Sigmoid colon (tissue), 7 donors: ENCODE measurements at places on chromosomes 12 and 14. TPM values are rescaled to one million over a fixed set of nuclear protein-coding genes. Genes with fewer than 3 reads are reported as not detected.

DNA sequence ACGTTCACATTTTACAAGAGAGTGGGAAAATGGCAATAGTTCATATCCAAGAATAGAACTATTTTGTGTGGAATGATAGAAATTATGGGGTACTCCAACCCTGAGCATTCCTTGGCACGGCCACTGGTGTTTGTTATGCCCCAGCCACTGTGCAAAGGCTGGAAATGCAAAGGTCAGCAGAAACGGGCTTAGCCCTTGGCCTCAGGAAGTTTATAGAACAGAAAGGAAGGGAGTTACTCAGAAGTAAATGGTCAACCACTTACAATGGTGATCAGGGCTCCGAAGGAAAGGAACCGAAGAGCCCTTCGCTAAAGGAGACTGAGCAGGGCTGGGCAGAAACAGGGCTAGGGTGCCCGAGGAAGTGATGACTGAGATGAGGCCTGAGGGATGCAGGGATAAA lies 45.1 kb downstream of the KICS2 start:
- peaks cover 14% of the 10 kb centered on the region for H3K4me1 ChIP-seq
- DNase-seq: no peak
- no peak overlapping the region for H3K27ac ChIP-seq
- H3K4me3 ChIP-seq: no peak overlapping the region

DNA sequence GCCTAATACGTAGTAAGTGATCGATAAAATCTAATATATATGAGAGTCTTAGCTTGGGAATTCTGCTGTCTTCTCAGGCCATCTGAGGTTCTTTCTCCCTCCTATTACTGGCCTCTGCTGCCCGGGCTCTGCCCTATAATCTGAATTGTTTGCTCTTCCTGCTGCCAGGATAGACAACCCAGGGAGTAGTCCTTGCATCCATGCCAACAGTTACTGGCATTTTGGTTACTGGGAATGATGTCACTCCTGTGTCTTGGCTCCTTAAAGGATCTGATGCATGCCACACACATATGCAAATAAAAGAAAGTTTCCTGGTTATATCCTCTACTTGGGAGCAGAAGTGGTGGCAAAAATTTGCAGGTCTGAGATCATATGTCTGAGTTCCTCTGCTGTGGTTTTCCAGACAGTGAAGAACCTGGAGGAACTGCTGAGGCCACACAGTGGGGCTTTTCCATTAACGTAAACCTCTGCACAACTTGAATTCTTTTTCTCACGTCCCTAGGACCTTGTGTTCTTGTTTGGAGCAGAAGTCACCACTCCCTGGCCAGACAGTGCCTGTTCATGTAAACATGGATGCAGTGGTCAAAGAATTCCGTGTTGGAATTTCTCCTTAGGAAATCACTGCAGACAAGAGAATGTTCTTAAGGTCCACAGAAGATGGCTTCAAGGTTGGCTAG lies 320.6 kb upstream of the TBX3 start:
- no peak overlapping the region for H3K27ac ChIP-seq
- no peak for DNase-seq
- H3K4me3 ChIP-seq: no peak overlapping the region
- H3K36me3 ChIP-seq: no peaks in the 10 kb centered on the region
- H3K4me1 ChIP-seq: no peaks in the 10 kb centered on the region
- H3K27me3 ChIP-seq: no peaks in the 10 kb centered on the region

Gene LRP1-AS
- total RNA-seq: not detected

- no peak for DNase-seq
- no peak overlapping the region for H3K27ac ChIP-seq
- no peak overlapping the region for H3K4me3 ChIP-seq
- no peaks in the 10 kb centered on the region for H3K4me1 ChIP-seq
- no peaks in the 10 kb centered on the region for H3K36me3 ChIP-seq
Observed at GRCh38 chr12:87853448-87854003, 175.7 kb downstream of the C12orf50 start.

Gene FOXN4
- total RNA-seq: 1.9 TPM

DNA sequence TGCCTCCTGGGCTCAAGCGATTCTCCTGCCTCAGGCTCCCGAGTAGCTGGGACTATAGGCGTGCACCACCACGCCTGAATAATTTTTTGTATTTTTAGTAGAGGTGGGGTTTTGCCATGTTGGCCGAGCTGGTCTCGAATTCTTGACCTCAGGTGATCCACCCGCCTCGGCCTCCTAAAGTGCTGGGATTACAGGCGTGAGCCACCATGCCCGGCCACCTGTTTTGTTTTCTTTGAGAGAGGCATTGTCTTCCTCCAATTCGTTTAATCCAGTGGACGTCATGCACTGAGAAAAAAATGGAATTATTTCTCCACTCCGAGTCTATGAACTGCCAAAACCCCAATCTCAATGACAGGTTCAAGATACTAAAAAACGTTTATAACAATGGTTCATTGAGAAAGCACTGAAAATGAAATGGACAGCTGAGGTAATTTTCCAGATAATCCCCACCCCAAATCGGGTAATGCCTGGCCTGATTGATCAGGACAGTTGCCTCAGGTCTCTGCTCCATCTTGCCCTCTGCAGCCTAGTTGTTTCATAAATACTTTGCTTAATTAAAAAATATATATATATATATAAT lies 132.7 kb upstream of the PARP11 start:
- H3K4me3 ChIP-seq: no peak overlapping the region
- DNase-seq: no peak
- no peaks in the 10 kb centered on the region for H3K4me1 ChIP-seq
- H3K27ac ChIP-seq: no peak overlapping the region
- no peaks in the 10 kb centered on the region for H3K27me3 ChIP-seq
- no peaks in the 10 kb centered on the region for H3K36me3 ChIP-seq

DNA sequence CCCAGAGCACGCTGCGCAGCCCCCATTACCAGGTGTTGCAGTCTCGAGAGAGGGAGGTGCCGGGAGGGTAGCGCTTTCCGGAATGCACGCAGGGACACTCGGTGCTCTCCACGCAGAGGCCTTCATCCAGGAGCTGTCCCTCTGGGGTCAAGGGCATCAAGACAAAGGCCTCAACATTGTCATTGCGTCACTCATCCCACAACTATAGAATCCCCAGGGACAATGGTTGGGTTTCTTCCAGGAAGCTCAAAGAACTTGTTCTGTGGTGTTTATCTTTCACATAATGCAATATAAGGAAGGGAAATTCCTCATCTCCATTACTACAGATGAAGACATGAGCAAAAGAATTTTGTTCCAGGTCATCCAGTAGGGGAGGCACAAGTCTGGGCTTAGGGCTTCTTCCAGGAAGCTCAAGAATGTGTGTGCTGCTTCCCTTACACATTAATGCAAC lies 52.1 kb downstream of the VWF start:
- H3K4me3 ChIP-seq: no peak overlapping the region
- H3K27ac ChIP-seq: no peak overlapping the region
- no peaks in the 10 kb centered on the region for H3K27me3 ChIP-seq

DNA sequence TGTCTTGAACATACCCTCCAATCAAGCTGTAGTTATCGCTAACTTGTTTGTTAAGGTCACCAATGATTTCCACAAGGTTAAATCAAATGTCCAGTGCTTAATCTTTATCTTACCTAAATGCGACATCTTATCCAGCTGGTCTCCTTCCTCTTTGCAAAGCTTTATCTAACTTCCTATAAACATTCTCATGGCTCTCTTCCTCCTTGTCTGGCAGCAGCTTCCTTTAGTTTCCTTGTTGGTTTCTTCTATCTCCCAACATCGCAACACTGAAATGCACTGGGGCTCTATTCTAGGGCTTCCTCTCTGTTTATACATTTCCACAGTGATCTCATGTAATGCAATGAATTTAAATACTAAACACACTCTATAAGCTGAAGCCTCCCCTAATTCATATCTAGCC lies 28.7 kb downstream of the UBE2N start:
- H3K36me3 ChIP-seq: no peaks in the 10 kb centered on the region
- no peaks in the 10 kb centered on the region for H3K27me3 ChIP-seq
- peaks cover 11% of the 10 kb centered on the region for H3K4me1 ChIP-seq
- no peak for DNase-seq

Gene KLRC3
- total RNA-seq: not detected

Gene HNRNPA1
- total RNA-seq: 488 TPM

GRCh38 chr14:96757456-96757855 lies 39.7 kb upstream of the VRK1 start:
- no peaks in the 10 kb centered on the region for H3K27me3 ChIP-seq
- peak; percentile 21 for DNase-seq
- no peak overlapping the region for H3K27ac ChIP-seq
- no peaks in the 10 kb centered on the region for H3K36me3 ChIP-seq
- H3K4me1 ChIP-seq: no peaks in the 10 kb centered on the region

DNA sequence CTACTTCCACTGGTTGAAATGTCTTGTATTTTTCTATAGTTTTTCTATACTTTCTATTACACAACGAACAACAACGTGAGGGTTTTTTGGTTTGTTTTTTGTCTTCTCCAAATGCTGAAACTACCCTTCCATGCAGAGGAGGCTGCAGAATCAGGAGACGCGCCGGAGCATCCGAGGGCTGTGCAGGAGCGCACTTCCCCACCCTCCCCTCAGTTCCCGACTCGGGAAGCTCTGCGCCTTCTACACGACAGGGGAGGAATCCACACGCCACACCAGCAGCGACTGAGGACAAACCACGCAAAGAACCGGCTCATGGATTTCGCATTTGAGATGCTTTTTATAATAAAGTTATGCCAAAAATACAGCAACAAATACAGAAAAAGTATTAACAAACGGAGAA lies 30.9 kb downstream of the SLC15A4 start:
- H3K27me3 ChIP-seq: no peaks in the 10 kb centered on the region
- H3K27ac ChIP-seq: no peak overlapping the region
- H3K4me3 ChIP-seq: no peak overlapping the region

DNA sequence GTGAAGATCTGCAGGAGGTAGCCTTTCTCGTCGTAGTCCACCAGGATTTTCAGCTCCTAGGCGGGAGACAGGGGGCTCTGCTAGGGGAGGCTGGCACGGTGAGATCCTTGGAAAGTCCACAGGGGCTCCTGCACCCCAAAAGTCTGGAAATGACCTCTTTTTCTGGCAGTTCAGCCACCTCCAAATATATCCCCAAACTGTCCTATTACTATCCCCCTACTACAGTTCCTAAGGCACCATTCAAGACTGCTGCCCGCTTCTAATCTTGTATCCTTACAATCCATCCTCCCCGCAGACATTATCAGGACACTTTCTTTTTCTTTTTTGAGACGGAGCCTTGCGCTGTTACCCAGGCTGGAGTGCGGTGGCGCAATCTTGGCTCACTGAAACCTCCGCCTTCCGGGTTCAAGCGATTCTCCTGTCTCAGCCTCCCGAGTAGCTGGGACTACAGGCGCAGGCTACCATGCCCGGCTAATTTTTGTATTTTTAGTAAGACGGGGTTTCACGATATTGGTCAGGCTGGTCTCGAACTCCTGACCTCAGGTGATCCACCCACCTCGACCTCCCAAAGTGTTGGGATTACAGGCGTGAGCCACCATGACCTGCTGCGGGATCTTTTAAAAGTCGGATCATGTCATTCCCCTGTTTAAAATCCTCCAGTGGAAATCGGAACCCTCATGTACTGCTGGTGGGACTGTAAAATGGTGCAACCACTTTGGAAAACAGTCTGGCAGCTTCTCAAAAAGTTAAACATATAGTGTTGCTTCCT lies 18.5 kb downstream of the HPD start:
- H3K36me3 ChIP-seq: no peaks in the 10 kb centered on the region
- H3K4me3 ChIP-seq: peak overlapping the region; percentile 57
- no peaks in the 10 kb centered on the region for H3K27me3 ChIP-seq
- peak overlapping the region; percentile 77 for H3K27ac ChIP-seq
- DNase-seq: no peak

DNA sequence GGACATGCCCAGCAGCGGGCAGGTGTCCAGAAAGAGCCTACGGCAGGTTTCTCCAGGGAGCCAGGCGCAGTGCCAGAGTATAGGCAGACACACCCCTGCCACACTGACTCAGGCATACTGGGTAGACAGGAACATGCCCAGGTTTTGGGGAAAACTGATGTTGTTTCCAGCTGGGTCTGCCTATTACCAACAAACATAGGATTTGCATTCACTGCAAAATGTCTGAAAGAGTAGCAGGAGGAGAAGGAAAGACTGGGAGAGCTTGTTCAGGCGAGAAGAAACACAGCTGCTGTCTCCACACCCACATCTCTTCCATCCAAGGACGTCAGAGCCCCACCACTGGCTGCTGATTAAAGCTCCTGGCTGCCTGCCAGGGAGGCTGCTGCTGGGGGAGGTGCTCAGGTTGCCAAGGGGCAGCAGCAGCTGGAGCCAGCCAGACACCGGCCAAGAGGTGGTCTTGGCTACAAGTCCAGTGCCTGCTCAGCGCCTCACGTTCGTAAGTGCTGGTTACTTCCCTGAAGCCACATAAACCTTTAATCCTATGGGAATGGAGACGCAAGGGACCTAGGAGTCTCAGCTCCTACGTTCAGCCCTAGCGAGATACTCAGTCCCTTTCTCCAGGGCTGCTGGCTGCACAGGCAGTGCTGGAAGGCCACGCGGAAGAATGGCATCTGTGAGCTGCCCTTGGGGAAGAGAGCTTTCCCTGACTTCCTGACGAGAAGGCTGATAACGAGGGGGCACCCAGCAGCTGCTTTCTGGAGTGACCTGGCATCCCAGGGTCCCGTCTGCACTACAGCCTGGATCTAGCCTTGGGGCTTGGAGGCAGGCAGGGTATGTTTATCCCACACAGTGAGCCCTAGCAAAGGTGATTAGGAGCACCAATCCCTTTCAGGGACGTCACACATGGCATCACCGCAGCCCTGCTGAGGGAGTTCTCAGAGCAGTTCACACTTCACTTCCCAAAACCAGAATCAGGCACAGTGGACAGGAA lies 58.1 kb downstream of the PLEKHG3 start:
- no peaks in the 10 kb centered on the region for H3K36me3 ChIP-seq
- H3K27ac ChIP-seq: peak overlapping the region; percentile 67
- DNase-seq: peak; percentile 93
- peaks cover 65% of the 10 kb centered on the region for H3K4me1 ChIP-seq
- no peaks in the 10 kb centered on the region for H3K27me3 ChIP-seq

DNA sequence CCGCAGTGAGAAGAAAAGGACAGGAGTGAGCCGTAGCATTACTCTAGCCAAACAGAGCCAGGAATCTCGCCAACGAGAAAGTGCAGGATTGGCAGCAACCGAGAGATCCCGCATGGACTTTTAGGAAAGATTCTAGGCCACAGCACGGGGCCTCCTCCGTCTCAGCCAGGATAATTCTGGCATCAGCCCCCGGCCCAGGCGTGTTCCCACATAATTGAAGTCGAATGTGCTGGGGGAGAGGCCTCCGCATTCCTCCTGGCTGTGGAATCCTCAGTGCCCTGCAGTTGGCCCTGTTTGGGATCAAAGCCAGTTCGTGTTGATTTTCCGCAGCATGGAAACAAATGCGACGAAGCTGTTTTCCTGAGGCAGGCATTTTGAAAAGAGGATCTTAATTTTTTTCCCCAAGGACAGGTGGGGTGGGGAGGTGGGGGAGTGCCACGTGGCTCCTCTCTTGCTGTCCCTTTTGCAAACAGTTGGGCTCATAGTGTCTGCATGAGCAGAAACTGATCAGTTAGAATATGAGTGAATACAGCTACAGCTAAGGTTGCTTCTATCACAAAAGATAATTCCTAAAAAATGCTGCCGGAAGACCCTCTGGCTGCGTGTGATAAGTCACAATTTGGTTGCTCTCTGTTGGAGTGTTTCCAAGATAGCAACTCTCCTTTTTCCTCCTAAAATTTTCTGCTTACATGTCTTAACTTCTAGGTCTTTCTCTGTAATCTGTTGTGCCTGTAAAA lies 37.3 kb upstream of the ATXN2 start:
- peaks cover 24% of the 10 kb centered on the region for H3K4me1 ChIP-seq
- peak overlapping the region; percentile 23 for H3K4me3 ChIP-seq
- peak; percentile 90 for DNase-seq
- no peaks in the 10 kb centered on the region for H3K36me3 ChIP-seq
